Regular cardiac myocyte (primary cell): ENCODE measurements at places on chromosomes 12 and 14. TPM values are rescaled to one million over a fixed set of nuclear protein-coding genes. Genes with fewer than 3 reads are reported as not detected.

Gene COQ5
- 30.9 and 36.4 TPM in 2 replicates for total RNA-seq

Gene SRGAP1
- 9.4 and 21.4 TPM in 2 replicates for total RNA-seq

Gene SLC5A8
- total RNA-seq = under 0.01 TPM in 1 of 2 replicates, not detected in the other

Gene RFC5
- total RNA-seq = 11.3 and 28.8 TPM in 2 replicates
